ENCODE measurements at places on chromosomes 16 and 17.

DNA sequence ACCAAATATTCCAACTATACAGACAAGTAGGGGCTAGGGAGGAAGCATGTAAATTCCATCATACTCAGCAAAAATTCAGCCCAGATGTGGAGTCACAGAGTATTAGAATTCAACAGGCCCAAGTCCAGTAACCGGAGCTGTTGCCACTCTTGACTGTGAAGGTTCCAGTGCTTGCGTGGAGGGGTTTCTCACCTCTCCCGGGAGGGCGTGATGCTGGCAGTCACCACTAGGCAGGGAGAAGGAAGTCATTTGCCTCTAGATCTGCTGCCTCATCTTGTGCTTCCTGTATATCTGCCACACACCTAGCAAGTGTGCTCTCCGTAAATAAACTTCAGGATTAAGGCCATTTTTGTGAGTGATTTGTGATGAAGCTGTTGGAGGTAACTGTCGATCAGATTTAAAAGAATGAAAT lies 1.0 kb upstream of the CKLF start:
- DNase-seq, result no peak

DNA sequence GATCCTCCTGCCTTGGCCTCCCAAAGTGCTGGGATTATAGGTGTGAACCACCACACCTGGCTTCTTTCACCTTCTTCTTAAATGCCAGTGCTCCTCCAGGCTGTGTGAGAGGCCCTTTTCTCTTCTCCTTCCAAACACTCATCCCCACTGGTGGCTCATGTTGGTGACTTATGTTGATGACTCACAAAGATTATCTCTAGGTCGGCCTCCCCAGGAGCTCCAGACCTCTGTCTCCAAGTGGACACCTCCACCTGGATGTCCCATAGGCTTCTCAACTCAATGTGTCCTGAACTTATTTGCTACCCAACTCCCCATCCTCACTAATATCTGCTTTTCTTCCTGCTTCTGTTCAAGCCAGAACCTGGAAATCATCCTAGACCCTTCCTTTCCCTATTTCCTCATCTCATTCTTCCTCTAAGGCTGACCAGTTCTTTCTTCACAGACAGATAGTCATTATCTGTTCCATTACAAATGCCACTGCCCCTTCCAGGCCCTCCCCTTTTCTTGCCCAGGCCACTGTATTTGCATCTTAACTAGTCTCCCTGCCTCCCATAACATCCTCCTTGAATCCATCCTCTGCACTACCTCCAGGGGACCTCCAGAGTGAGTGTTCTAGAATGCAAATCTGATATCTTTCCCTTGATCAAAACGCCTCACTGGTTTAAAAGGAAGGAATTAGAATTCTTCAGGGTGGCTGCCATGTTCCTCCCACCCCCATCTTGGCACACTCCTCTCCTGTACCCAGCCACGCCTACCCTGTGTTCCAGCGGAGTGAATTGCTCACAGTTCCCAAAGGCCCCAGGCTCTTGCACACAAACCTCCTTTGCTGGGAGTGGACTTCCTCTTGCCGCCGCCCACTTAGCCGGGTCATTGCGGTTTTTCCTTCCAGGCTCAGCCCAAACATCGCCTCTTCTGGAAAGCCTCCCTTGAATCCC lies 34.8 kb upstream of the FBXO47 start:
- no peak for DNase-seq

DNA sequence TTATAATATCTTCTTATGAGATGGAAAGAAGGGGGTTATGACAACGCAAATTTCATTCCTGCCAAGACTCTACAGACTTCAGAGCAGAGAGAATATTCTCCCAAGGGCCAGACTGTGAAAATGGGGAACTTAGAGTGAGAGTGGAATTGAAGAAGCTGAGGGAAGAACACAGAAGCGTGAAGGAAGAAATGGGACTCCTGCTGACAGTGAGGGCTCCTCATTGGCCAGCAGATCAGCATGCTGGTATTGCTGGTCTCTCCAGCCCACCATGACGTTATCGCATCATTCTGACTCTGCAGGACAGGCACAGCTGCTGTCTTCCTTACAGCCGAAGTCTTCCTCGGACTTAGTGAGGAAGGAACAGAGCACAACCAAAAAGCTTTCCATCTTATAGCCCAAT lies 24.3 kb downstream of the CCL4 start:
- no peak for DNase-seq

- DNase-seq, result no peak
Observed at GRCh38 chr17:30232015-30232823, 3.3 kb downstream of the SLC6A4 start.

DNA sequence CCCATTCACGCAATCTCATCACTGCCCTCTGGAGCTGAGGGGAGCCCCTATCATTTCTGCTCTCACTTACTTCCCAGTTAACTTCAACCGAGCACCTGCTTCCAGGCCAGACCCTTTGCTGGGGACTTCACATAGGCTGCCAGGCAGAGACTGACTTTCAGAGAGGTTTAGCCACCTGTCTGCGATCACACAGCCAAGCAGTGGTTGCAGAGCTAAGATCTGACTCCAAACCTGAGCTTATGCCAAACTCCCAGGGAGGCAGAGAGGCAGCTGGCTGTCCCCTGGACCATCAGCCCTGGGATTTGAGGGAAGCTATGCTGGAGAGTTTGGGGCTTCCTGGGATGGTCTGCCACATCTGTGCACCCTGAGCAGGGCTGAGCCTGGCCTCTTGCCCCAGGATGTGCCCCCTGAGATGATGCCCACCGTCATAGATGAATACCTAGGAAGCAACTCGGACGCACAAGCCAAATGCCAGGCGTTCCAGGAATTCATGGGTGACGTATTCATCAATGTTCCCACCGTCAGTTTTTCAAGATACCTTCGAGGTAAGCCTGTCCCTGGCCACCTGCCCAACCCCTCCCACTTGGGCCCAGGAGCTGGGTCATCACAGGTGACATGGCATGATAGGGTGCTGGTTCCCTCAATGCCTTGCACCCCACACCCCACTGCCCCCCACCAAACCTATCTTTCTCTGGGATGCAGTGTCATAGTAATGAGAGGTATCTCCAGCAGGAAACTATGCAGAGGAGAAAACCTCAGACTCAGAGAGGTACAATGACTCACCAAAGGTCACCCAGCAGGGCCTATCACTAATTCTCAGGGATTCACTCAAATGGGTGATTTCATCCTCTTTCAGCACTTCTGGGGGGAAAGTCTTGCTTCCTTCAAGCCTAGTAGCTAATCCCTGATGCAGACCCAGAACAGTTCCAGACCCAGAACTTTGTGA lies 10.0 kb downstream of the CES3 start:
- DNase-seq, result no peak

DNA sequence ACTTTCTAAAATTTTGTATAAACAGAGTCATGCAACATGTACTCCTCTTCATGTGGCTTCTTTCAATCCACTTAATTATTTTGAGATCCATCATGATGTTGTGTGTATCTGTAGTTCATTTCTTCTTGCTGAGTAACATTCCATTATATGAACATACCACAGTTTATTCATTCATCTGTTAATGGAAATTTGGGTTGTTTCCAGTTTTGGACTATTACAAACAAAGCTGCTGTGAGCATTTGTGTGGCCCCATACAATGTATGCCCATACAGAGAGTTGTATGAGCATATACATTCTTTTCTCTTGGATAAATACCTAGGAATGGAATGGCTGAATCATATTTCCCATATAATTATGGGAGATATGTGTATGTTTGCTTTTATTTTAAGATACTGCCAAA lies 85.6 kb downstream of the CLEC16A start:
- DNase-seq, result no peak

DNA sequence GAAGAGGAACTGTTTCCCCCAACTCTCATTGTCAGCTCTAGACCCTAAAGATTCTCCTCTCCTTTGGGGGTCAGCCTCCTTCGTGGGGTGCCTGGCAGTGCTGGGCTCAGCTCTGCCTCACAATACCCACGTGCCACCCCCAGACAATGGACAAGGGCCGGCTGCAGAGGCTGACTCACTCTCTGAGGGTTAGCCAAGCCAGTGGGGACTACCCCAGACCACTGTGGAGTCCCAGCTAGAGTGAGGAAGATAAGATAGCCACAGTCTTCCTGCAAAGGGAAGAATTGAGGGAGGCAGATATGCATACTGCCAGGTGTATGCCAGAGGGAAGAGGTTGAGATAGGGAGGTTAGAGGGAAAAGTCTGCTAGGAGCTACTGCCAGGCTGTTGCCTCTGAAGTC lies 13.5 kb upstream of the MTMR4 start:
- no peak for DNase-seq

DNA sequence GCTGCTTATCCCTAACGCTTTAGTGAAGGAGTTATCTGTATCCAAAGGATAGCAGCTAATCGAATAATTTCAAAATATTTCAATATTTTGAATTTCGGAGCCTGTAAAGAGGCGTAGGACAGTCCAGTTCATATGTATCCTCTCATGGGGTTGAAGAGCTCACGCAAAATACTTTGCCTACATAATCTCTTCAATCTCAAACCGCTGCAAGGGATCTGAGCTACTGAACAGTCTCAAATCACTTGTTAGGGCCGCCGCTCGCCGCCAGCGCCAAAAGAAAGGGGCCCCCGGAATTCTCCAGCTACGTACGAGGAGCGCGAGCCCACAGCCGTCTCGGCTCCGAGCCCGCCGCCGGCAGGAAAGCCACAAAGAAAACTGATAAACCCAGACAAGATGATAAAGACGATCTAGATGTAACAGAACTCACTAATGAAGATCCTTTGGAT lies 601 bp upstream of the RFWD3 start:
- DNase-seq, result no peak

DNA sequence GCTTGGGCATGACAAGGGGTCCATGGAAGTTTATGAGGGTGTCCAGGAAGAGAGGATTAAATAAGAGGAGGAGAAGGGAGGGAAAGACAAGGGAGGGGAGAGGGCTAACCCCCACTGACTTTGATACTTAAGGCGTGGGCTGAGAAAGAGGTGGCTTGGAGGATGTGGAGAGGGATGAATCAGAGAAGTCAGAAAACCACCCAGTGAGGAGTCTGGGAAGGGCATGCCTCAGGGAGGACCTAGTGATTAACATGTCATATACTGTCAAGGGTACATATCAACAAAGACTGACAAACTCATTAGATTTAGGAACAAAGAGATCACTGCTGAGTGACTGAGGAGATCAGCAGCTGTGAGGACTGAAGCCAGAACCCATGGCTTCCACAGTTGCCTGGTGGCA lies 145.4 kb downstream of the IRX5 start:
- no peak for DNase-seq

- no peak for DNase-seq
Observed at GRCh38 chr17:40980117-40980516, 4.0 kb downstream of the KRT40 start.

DNA sequence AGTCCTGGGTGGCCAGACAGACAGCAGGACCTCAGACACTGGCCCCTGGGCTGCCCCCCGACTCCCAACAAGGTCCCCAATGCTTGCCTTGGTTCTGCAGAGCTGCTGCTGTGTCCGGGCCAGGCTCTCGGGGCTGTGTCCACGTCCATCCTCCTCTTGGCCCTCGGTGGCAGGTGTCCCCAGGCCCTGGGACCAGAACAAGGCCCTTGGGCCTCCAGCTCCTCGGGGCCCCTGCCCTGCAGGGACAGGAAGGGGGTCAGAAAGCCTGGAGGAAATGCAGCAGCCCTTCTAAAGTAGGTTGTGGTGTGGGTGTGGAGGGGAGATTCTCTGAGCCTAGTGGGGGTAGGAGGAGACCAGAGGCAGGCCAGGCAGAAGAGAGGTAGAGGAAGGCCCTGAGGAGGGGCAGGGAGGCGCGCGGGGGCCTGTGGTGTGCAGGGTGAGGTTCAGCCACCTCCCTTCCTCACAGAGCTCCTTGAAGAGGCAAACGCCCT lies 2.5 kb upstream of the AXIN1 start:
- DNase-seq, result no peak

DNA sequence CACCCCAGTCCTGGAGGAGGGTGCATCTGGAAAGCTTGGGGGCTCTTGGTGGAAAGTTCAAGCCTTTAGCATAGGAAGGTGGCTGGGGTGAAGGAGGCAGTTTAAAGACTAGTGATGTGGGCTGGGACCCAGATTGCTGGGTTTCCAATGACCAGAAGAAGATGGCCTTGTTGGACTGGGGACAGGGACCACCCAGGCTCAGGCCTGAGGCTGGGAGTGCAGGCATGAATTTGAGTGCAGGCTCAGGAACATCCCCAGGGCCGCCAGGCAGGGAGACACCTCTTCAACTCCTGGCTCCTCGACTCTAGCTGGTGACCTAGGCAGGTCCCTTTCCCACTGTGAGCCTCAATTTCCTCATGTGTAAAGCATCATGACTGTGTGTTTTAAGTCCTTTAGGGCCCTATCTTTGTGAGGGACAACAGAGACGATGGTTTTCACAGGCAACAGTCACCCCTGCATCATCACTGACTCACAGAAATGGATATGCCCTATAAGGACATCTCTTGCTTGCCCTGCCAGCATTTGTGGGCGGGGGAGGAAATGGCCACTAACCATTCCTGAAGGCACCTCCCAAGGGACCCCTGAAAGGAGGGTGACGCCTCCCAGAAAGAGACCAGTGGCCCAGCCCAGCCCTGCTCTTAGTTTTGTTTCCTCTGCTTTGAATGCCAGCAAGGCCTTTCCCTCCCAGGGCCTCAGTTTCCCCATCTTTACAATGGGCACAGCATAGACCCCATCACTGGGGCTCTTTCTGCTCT lies 11.1 kb downstream of the NLRC5 start:
- no peak for DNase-seq

GRCh38 chr17:80449930-80450576 lies 26.4 kb downstream of the NPTX1 start:
- no peak for DNase-seq

- no peak for DNase-seq
Observed at GRCh38 chr17:16440901-16441629, 25.7 kb downstream of the TRPV2 start.

DNA sequence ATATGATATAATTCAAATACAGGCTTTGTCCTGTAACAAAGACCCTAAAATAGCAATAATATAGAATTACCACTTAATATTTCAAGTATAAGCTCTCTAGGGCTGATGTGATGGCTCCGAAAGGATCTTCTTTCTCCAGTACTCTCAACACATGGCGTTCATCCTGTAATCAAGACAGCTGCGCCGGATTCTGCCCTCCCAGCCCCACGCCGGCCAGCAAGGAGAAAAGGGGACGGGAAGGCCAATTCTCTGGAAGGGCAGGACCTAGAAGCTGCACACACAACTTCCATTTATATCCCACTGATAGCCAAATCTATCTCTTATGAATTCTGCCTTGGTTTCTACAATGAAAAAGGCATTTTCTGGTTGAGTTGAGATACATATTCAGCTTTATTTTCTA lies 32.0 kb downstream of the CCDC182 start:
- DNase-seq, result no peak

DNA sequence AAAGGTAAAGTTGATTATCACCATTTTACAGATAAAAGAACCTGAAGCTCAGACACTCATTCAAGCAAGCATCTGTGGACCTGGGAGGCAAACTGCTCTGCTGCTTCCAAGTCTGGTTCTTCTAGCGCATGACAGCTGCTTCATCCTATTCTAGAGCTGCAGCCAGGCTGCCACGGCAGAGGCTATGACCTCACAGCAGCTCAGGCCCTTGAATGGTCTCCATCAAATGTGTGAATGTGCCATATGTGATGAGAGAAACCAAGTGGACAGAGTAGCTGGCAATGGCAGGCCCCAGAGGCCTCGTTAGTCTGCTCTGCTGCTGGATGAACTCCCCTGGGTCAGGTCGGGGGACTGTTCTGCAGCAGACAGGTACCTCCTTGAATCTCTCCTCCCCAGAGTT lies 30.7 kb upstream of the FOXJ1 start:
- no peak for DNase-seq

GRCh38 chr17:71936977-71937376 lies 183.8 kb upstream of the SOX9 start:
- DNase-seq, result no peak

- DNase-seq, result no peak
Observed at GRCh38 chr17:696369-696768, 18.3 kb downstream of the VPS53 start.

Measured in D721Med (cell line).